ENCODE measurements at places on chromosomes 16 and 17.

DNA sequence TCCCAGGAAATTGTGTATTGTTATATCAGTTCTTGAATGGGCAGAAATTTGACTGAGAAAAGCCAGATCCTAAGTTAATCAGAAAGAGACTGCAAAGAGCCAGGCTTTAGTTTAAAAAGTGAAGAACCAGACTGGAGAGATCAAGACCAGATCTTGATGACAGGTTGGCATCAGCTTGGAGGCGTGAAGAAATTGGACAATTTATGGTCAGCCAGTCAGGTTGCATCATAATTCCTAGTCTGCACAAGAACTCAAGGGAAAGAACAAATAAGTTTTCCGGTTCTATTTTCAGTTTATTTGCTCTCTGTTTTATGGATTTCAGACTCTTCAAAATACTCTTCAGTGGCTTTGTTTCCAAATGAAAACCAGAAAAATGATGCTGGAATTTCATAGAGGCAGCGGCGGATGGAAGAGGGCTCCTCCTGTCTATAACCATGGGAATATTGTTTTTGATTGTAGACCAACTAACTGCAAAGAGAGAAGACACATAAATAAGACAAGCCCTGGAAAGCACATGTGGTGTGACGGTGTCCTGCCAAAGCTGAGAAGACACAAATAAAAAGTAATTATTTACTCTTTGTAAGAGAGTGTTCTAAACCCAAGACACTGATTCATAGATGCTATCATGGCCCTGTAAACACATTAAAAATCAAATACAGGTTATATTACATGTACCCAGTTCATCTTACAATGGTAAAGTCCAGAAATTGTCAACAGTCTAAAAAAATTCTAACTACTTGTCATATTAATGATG lies 91.7 kb downstream of the PCTP start:
- no peak for DNase-seq

- DNase-seq, result no peak
Observed at GRCh38 chr16:4968879-4969483, 10.9 kb downstream of the SEC14L5 start.

DNA sequence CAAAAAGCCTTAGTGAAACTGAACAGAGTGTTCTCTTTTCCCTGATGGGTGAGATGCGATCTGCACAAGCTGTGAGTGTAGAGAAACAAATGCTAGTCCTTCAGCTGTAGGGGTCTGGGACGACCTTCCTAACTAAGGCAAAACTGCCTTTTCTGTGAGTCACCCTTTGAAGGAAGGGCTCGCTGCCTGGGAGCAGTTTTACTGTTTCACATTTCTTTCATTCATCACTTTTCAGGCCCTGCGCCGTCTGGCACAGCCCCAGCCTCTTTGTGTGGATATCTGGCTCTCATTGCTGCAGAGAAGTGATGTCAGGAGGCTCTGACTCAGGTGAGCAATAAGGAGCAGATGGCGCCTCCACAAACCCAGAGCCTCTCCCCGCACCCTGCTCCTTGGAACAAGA lies 57.4 kb downstream of the HS3ST3A1 start:
- no peak for DNase-seq

GRCh38 chr17:64291268-64291851 lies 28.3 kb upstream of the TEX2 start:
- no peak for DNase-seq

DNA sequence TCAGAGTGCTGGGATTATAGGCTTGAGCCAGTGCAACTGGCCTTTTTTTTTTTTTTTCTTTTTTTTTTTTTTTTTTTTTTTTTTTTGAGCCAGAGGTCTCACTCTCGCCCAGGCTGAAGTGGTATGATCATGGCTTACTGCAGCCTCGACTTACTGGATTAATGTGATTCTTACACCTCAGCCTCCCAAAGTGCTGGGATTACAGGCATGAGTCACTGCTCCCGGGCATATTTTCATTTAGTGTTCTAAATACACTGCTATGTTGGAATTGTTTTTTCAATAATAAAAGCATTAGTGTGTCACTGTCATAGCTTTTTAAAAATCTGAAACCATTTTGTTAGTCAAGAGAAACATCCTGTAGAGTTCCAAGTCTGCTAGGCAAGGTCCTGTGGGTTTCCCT lies 40.3 kb downstream of the NDE1 start:
- DNase-seq, result no peak

GRCh38 chr17:76053246-76054111 lies 18.8 kb downstream of the SRP68 start:
- no peak for DNase-seq

- DNase-seq, result no peak
Observed at GRCh38 chr17:22202702-22203101, 510.4 kb downstream of the KCNJ18 start.

DNA sequence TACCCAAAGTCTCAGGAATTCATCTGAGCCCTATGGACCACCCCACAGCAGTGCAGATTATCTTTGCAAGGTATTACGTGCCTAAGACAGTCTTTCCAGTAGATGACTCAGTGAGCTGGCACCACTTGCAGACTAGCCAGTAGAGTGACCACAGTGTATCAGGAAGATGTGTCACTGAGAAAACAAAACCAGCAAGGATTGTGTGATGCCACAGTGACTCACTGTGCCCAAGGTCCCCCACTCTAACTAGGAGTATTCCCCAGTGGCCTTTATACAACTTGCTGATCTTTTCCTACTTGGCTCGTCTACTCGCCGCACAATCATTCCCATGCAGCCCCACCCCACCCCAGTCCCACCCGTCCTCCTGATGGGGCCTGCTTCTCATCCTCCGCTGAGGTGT lies 26.8 kb upstream of the PRKCA start:
- DNase-seq, result peak; percentile 14

DNA sequence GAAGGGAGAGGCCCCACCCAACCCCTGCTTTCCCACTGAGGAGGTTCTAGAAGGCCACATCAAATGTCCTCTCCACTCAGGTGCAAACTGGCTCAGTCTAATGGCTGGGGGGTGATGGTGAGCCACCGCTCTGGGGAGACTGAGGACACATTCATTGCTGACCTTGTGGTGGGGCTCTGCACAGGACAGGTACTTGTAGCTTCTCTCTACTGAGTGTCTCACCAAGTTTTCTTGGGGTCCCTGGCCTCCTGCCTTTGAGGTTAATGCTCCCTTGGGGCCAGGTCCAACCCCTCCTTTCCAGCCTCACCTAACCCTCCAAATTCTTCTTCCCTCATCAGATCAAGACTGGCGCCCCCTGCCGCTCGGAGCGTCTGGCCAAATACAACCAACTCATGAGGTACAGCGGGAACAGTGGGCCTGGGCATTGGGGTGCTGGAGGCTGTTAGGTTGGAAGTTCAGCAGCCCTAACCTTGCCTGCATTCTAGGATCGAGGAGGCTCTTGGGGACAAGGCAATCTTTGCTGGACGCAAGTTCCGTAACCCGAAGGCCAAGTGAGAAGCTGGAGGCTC lies 5.7 kb downstream of the ENO3 start:
- no peak for DNase-seq

GRCh38 chr17:49125449-49125848 lies 7.1 kb upstream of the B4GALNT2 start:
- no peak for DNase-seq

DNA sequence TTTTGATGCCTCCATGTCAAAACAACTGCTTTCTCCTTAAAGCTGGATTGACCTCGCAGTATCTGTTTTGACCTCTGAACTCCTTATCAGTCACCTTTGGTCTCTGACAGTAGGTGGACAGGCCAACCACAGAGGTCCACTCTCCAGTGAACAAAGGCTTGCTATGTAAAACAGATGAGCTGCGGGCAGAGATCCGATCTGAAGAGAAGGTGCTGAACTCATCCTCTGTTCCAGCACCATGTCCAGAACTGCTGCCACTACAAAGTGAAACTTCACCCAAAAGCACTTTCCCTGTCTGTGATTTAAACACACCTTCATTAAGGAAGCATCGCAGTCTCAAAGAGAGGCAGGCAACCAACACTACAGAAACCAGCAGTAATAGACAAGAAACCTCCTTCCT lies 117.3 kb upstream of the CORO6 start:
- DNase-seq, result no peak

GRCh38 chr16:22220069-22220440 lies 14.0 kb downstream of the EEF2K start:
- no peak for DNase-seq

Data from activated T-cell treated with anti-CD3 and anti-CD28 coated beads for 24 hours (primary cell).